ENCODE measurements at places on chromosomes 4 and X. TPM values are rescaled to one million over a fixed set of nuclear protein-coding genes. Genes with fewer than 3 reads are reported as not detected.

The HADH gene
- total RNA-seq = 68.1 TPM

The SCFD2 gene
- total RNA-seq = 24.5 TPM

The ETDB gene
- not detected for total RNA-seq

The SMR3B gene
- total RNA-seq = not detected

The AMBN gene
- total RNA-seq = not detected

DNA sequence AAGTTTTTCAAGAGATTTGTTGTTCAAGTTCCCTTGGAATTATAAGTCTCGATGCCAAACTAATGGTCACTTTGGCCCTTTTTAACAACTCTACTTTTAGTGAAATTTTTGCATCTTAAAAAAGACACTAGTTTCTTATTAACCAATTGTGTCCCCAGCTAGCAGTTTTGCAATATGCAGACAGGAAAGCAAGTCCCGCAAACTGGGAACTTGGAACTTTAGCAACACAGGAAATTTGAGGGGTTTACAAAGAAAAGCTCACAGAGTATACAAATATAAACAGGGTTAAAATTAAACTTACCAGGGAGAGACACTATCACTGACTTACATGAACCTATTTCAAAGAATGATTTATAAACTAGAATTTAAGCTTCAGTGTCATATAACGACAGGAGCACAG is 137.9 kb downstream of the ANK2 start:
- H3K4me3 ChIP-seq = no peak overlapping the region
- H3K36me3 ChIP-seq = no peaks in the 10 kb centered on the region
- H3K27me3 ChIP-seq = no peaks in the 10 kb centered on the region

DNA sequence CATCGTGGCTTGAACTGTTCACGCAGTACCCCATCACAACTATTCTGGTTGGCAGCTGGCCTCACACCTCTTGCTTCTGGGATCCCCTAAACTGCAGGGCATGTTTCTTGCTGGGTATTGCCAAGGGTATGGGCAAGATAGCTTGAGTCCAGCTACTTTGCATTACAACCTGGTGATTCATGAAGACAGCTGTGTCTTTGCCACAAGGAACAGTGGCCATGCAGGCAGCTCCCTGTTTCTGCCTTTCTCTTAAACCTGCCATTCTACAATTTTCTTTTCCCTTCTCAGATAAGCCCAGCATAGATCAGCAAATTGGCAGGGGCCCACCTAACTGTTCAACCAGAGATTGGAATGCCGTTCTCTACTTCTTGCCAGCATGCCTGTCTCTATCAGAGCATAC is 42.8 kb downstream of the TENM3 start:
- H3K36me3 ChIP-seq = no peaks in the 10 kb centered on the region
- H3K27me3 ChIP-seq = no peaks in the 10 kb centered on the region
- DNase-seq = no peak
- no peak overlapping the region for H3K27ac ChIP-seq
- H3K4me1 ChIP-seq = no peaks in the 10 kb centered on the region

DNA sequence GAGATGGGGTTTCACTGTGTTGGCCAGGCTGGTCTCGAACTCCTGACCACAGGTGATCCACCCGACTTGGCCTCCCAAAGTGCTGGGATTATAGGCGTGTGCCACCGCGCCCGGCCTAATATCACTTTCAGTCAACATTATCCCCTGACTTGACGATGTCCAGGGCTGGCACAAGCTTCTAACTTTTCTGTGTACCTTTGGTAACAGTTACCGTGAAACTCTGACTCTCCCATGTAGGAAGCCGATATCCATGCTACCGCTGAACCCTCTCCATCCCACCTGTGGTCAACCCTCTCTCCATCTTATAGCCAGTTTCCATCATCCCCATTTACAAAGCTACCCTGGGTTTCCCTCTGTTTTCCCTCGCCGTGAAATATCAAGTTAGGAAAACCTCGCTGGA is 77.5 kb downstream of the CRLF2 start:
- H3K4me1 ChIP-seq = no peaks in the 10 kb centered on the region
- no peaks in the 10 kb centered on the region for H3K27me3 ChIP-seq
- no peak overlapping the region for H3K27ac ChIP-seq
- no peaks in the 10 kb centered on the region for H3K36me3 ChIP-seq
- DNase-seq = no peak
- H3K4me3 ChIP-seq = no peak overlapping the region

DNA sequence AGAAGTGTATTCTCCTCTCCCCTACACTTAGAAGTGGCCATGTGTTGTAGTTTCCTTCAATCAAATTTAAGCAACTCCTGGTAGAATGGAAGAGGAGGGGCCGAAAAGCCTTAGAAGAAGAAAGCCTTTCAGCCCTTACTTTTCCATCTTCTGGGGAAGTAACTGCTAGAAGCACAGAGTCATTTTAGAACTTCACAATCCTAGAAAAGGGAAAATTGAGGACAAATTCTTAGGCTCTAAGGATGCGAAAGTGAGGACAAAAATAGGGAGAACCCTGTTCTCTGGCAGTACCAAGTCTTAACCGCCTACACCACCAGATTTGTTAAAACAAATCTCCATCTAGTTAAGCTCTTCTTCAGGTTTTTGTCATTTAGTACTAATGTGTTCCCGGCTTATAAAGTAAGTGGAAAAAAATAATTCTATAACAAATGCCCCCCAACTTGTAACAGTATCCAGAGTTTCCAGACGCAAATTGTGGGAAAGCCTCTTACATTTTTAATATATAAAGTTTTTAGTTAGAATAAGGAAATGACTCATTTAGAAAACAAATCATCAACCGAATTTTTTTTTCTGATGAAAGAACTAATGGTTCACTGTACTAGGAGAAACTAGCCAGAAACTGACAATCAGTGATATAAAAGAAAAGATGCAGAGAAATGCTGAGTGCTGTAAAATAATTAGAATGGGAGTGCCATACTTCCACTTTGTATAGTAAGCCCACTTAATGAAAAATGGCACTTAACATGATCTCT is 76.0 kb downstream of the ARAP2 start:
- H3K36me3 ChIP-seq = peaks cover 38% of the 10 kb centered on the region
- H3K4me3 ChIP-seq = no peak overlapping the region
- DNase-seq = no peak
- no peaks in the 10 kb centered on the region for H3K27me3 ChIP-seq
- H3K4me1 ChIP-seq = peaks cover 12% of the 10 kb centered on the region
- no peak overlapping the region for H3K27ac ChIP-seq

DNA sequence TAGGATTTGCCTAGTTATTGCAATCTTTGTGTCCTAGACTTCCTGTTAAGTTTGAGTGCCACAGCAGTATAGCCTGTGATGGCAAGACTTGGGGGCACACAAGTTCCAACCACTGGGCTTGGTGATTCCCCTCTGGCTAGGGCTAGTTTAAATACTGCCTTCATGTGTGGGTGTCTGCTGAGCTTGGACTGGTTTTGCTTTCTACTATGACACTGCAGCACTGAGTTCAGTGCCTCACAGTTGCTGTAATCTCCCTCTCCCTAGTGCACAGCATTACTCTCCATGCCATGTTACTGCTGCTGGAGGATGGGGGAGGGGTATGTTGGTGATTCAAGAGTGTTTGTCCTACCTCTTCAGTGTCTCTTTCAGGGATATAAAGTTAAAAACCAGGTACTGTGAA is 379.6 kb downstream of the IL15 start:
- peaks cover 17% of the 10 kb centered on the region for H3K27me3 ChIP-seq
- no peak overlapping the region for H3K4me3 ChIP-seq
- H3K36me3 ChIP-seq = no peaks in the 10 kb centered on the region
- DNase-seq = no peak
- no peaks in the 10 kb centered on the region for H3K4me1 ChIP-seq
- no peak overlapping the region for H3K27ac ChIP-seq

DNA sequence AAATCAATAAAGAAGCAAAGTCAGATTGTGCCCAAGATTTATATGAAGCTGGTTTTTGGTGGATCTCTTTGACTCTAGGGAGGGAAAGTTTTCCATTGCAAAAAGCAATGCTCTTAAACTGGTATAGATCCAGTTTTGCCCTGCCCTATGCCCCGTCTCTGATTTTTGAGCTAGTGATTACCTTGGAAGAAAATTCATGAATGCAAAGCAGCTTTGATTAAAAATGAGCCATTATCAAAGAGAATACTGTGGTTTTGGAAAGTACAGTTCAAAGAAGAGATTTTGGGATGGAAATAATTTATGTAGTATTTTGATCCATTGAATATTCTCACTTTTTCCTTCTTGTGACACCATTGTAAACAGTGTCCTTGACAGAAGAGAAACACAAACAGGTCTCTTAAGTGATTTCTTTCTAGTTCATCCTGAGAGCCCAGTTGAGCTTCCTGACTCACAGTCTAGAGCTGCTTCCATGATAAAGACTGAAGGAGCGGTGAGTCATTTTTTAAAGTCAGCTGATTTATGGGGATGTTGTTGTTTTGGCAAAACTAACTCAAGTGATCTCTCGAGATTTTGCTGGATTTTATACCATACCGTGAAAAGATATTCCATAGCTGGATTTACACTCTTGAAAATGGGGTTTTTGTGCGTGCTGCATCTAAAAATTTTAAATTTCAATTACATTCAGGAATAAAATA is 76.7 kb downstream of the AFF1 start:
- H3K27me3 ChIP-seq = no peaks in the 10 kb centered on the region
- no peak for DNase-seq
- peak overlapping the region; percentile 6 for H3K27ac ChIP-seq
- H3K36me3 ChIP-seq = peaks cover 8% of the 10 kb centered on the region
- H3K4me3 ChIP-seq = no peak overlapping the region
- H3K4me1 ChIP-seq = peaks cover 77% of the 10 kb centered on the region

- no peaks in the 10 kb centered on the region for H3K27me3 ChIP-seq
- H3K4me3 ChIP-seq = no peak overlapping the region
Measured at GRCh38 chr4:10098780-10099160, 17.8 kb downstream of the WDR1 start.

DNA sequence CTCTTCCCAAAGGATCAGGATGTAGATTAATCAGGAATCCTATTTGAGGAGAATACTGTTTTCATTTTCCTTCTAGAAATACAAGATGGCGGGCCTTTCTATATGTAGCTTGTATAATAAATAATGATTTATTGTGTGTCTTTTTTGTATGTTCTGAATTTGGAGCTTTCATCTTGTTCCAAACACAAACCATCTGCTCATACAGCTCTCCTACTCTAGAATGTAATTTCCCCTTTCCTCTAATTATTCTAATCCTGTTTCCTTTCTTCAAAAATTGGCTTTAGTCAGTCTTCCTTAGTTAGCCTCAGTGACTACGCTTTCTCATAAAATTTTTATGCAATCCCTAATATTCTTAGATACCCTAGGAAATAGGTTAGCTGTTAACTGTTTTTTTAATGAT is 422.2 kb downstream of the INPP4B start:
- no peaks in the 10 kb centered on the region for H3K27me3 ChIP-seq
- H3K36me3 ChIP-seq = peaks cover 3% of the 10 kb centered on the region

- no peak overlapping the region for H3K27ac ChIP-seq
- no peak overlapping the region for H3K4me3 ChIP-seq
- DNase-seq = no peak
- H3K36me3 ChIP-seq = no peaks in the 10 kb centered on the region
- no peaks in the 10 kb centered on the region for H3K4me1 ChIP-seq
- H3K27me3 ChIP-seq = no peaks in the 10 kb centered on the region
Measured at GRCh38 chr4:138542191-138542776, 300.1 kb upstream of the SLC7A11 start.

DNA sequence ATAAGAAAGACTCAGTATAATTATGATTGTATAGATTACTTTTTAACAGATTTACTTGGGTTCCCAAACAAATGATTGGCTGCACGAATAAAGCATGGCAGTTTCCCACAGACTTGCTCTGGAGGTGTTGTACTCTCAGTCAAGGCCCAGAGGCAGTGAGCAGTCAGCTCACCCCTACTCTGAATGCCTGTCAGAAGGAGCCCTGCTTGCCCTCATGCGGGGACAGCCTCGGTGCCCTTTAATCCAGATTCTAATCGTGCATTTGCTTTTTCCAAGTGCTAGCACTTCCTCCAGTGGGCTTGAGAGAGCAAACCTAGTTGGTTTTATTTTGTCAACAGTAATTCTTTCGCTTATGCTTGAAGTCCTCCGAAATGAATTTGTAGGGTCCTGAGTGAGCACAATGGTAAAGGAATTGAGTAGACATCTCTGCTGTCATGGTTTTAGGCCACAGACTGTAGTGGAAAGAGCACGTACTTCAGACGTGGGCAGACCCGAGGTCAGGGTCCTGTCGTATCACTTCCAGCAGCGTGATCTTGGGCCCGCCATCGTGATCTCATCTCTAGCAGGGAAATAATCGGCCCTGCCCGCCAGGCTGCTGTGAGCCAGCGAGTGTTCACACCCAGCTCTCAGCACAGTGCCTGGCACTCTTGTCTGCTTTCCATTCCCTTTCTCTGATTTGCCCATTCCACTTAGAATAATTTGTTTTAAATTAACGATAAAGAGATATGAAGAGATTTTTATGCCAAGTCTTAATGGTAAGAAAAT is 48.3 kb downstream of the GRK4 start:
- H3K27ac ChIP-seq = no peak overlapping the region
- H3K4me1 ChIP-seq = peaks cover 10% of the 10 kb centered on the region
- DNase-seq = no peak
- no peak overlapping the region for H3K4me3 ChIP-seq

- no peaks in the 10 kb centered on the region for H3K4me1 ChIP-seq
- DNase-seq = no peak
- no peaks in the 10 kb centered on the region for H3K27me3 ChIP-seq
- H3K4me3 ChIP-seq = no peak overlapping the region
Measured at GRCh38 chr4:91754716-91755115, 549.0 kb upstream of the GRID2 start.

DNA sequence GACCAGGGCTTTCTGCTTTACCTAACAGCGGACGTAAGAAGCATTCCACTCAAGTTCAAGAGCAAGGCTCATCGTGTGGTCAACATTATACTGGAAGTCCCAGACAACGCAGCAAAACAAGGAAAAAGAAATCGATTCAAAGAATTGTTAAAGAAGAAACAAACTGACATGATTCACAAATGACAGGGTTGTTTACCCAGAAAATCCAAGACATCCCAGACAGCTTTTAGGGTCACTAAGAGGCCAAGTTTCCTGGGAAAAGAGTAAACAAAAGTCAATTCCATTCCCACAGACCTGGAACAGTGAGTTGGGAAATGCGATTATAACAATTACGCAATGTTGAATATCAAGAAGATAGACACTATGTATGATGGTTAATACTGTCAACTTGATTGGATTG is 21.5 kb upstream of the HTRA3 start:
- H3K27ac ChIP-seq = no peak overlapping the region
- H3K36me3 ChIP-seq = no peaks in the 10 kb centered on the region
- no peak overlapping the region for H3K4me3 ChIP-seq
- no peaks in the 10 kb centered on the region for H3K4me1 ChIP-seq
- no peak for DNase-seq
- H3K27me3 ChIP-seq = no peaks in the 10 kb centered on the region

GRCh38 chr4:37641886-37642849 is 44.0 kb downstream of the RELL1 start:
- H3K36me3 ChIP-seq = peaks cover 25% of the 10 kb centered on the region
- no peaks in the 10 kb centered on the region for H3K27me3 ChIP-seq
- no peak overlapping the region for H3K4me3 ChIP-seq
- no peak overlapping the region for H3K27ac ChIP-seq
- DNase-seq = no peak

- H3K36me3 ChIP-seq = no peaks in the 10 kb centered on the region
- H3K4me1 ChIP-seq = no peaks in the 10 kb centered on the region
- H3K27ac ChIP-seq = no peak overlapping the region
- no peak overlapping the region for H3K4me3 ChIP-seq
- H3K27me3 ChIP-seq = no peaks in the 10 kb centered on the region
Measured at GRCh38 chr4:170736710-170737109, 647.0 kb upstream of the AADAT start.

GRCh38 chrX:40877887-40878286 is 142.5 kb upstream of the MED14 start:
- no peaks in the 10 kb centered on the region for H3K36me3 ChIP-seq
- no peak overlapping the region for H3K4me3 ChIP-seq
- H3K27me3 ChIP-seq = no peaks in the 10 kb centered on the region
- no peak overlapping the region for H3K27ac ChIP-seq

- no peak overlapping the region for H3K4me3 ChIP-seq
- no peak overlapping the region for H3K27ac ChIP-seq
- H3K36me3 ChIP-seq = no peaks in the 10 kb centered on the region
- no peaks in the 10 kb centered on the region for H3K4me1 ChIP-seq
Measured at GRCh38 chr4:158739600-158739999, 16.4 kb upstream of the PPID start.
